Bladder microvascular endothelial cell (primary cell): ENCODE measurements at places on chromosomes 11 and 22. TPM values are rescaled to one million over a fixed set of nuclear protein-coding genes. Genes with fewer than 3 reads are reported as not detected.

Gene CYB561A3
- 32.2 and 77.0 TPM in 2 replicates for total RNA-seq

Gene ACTN3
- under 0.01 and 0.06 TPM in 2 replicates for total RNA-seq

Gene NOL12
- 23.2 and 26.6 TPM in 2 replicates for total RNA-seq

Gene DKK3
- 69.1 and 408 TPM in 2 replicates for total RNA-seq

Gene KCNQ1
- total RNA-seq: 0.13 and 0.32 TPM in 2 replicates

Gene AMBRA1
- 16.0 and 27.7 TPM in 2 replicates for total RNA-seq
